ENCODE measurements at places on chromosomes 5 and 9.

DNA sequence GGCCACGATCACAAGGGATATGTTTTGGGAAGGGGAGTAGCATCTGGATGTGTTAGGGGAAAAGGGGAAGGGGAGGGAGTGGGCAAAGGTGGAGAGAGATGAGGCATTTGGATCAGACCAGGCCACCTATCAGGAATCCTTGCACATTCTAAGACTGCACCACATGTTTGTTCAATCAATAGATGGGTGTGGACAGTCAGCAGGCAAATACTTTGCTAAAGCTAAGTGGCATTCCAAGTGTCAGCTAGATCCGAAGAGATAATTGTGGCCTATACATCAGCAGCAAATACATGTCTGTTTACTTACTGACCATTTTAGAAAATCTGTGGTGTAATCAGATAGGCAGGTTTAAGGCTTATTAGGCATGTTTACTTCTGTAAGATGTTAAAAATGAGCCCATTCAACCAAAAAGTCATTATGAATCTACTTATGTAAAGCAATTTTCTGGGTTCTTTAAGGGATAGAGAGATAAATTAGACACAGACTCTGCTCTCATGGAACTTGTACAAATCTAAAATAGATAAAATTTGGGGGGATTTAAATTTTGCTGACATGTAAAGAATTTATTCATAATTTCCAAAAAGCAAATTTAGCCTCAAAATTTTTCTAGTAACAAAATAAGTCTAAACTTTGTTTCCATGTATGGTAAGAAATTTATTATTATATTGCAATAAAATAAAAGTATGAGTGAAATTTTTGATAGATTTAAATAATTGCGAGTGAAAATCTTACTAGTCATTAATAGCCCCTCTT is 107.3 kb downstream of the SNCAIP start:
- DNase-seq: no peak

GRCh38 chr9:24721621-24722020 is 175.9 kb upstream of the IZUMO3 start:
- DNase-seq: no peak

- DNase-seq: no peak
These were observed 46.5 kb upstream of the FOXI1 start for GRCh38 chr5:170059221-170059620.

- no peak for DNase-seq
These were observed 188.0 kb downstream of the HCN1 start for GRCh38 chr5:45508135-45508534.

GRCh38 chr5:77491783-77492652 is at the start of gene WDR41:
TSS of gene WDR41 (minus strand) at chr5:77492316. CDS start at chr5:77492220, 96 bp downstream.
- DNase-seq: peak; percentile 88

DNA sequence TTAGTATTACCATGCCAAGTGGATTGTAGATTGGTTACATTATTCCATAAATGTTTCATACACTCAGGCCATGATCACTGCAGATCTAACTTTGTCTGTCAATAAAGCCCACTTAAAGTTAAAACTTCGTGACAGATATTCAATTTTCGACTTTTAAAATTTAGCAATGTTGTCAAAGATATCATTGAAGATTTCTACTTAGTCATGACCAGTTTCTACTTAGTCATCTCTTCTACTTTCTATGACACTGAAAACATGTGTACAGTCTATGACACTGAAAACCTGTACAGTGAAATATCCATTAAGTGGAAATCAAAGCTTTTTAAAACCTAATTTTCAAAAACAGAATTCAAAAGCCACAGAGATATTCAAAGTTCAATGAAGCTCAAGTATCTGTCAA is 258.2 kb downstream of the MCTP1 start:
- DNase-seq: no peak

GRCh38 chr5:127042593-127042992 is 12.2 kb upstream of the MARCHF3 start:
- no peak for DNase-seq
